ENCODE measurements at places on chromosomes 16 and 17. TPM values are rescaled to one million over a fixed set of nuclear protein-coding genes. Genes with fewer than 3 reads are reported as not detected.

Gene LHX1
- total RNA-seq = 0.22 TPM

Gene CCL7
- total RNA-seq = not detected

Gene ZNF646
- 29.2 TPM for total RNA-seq

Gene KCNH6
- 2.3 TPM for total RNA-seq

Gene KRTAP9-8
- total RNA-seq = not detected

Gene SREBF1
- total RNA-seq = 81.9 TPM

DNA sequence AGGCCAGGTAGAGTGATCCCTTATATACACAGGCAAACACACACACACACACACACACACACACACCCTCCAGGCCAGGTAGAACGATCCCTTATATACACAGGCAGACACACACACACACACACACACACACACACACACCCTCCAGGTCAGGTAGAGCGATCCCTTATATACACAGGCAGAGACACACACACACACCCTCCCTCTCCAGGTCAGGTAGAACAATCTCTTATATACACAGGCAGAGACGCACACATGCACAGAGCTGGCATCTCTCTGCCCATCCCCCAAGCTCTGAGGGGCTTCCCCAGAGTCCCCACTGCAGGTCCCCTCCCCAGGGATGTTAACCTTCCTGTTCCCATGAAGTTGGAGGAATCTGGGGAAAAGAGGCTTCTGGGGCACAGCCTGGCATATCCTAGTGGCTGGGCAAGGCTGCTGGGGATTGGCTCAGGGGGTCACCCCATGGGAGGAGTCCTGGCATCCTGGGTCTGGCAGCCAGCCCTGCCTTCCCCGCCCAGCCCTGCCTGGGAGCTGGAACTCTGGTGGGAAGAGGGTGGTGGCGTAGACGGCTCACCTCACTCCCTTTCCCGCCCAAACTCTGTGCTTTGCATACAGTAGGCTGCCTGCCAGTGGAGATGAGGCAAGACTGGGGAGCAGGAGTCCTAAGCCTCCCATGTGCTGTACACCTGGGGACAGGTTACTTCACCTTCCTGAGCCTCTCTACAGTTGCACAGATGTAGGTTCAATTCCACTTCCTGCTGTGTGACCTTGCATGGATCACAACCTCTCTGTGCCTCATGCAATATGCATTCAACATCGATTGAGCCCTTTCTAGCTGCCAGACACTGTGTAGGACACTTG, 41.8 kb downstream of the TEKT5 start:
- DNase-seq = peak; percentile 64
- H3K4me3 ChIP-seq = no peak overlapping the region
- no peaks in the 10 kb centered on the region for H3K36me3 ChIP-seq
- no peaks in the 10 kb centered on the region for H3K4me1 ChIP-seq

GRCh38 chr16:30395992-30396585, 869 bp downstream of the ZNF48 start:
- H3K27me3 ChIP-seq = no peaks in the 10 kb centered on the region
- no peak overlapping the region for H3K27ac ChIP-seq
- peaks cover 20% of the 10 kb centered on the region for H3K36me3 ChIP-seq
- H3K4me3 ChIP-seq = peak overlapping the region; percentile 90
- no peaks in the 10 kb centered on the region for H3K4me1 ChIP-seq

DNA sequence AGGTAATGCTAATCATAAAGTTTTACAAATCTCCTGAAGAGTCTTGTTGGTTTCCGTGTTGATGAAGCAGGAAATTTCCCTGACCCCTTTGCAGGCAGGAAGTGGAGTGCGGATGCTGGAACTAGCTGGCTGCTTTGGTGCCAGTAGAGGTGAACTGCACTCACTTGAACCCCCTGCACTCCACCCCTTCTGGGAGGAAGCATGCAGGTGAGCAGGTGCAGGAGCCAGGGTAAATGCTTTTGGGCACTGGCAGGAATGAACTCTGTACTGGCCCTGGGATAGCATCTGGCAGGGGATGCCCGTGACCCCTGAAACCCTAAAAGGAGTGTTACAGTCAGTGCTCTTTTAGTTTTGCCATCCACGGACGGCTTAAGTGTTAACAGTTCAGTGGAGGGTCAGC, 430.4 kb downstream of the WWOX start:
- H3K4me1 ChIP-seq = no peaks in the 10 kb centered on the region
- H3K4me3 ChIP-seq = no peak overlapping the region
- H3K27me3 ChIP-seq = no peaks in the 10 kb centered on the region
- no peaks in the 10 kb centered on the region for H3K36me3 ChIP-seq
- no peak for DNase-seq

- no peak overlapping the region for H3K4me3 ChIP-seq
- no peaks in the 10 kb centered on the region for H3K27me3 ChIP-seq
- no peak for DNase-seq
- H3K4me1 ChIP-seq = no peaks in the 10 kb centered on the region
These were observed 314.5 kb upstream of the KCNJ16 start for GRCh38 chr17:69760562-69760961.

DNA sequence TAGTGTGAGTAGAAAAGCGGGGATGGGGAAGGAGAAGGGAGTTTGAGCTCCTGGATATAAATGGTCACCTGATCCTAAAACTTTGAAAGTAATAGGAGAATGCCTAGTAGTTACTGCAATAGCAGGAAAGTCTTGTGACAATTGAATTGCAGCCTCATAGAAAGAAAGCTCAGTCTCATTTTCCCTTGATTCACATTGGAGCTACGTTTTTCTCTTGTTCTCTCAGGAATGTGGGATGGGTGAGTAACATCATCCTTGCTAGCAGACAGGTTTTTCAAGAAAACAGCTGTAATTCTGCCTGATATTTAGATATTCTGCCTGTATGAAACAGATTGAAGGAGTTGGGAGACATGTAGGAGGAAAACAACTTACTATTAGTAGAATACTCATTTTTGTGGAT, 25.3 kb downstream of the SF3B3 start:
- no peaks in the 10 kb centered on the region for H3K4me1 ChIP-seq
- H3K36me3 ChIP-seq = peaks cover 86% of the 10 kb centered on the region
- no peaks in the 10 kb centered on the region for H3K27me3 ChIP-seq
- H3K4me3 ChIP-seq = no peak overlapping the region

GRCh38 chr16:89150090-89150835, 21.3 kb upstream of the CDH15 start:
- peaks cover 54% of the 10 kb centered on the region for H3K36me3 ChIP-seq
- no peak overlapping the region for H3K27ac ChIP-seq
- H3K4me3 ChIP-seq = no peak overlapping the region
- no peaks in the 10 kb centered on the region for H3K27me3 ChIP-seq
- no peaks in the 10 kb centered on the region for H3K4me1 ChIP-seq

DNA sequence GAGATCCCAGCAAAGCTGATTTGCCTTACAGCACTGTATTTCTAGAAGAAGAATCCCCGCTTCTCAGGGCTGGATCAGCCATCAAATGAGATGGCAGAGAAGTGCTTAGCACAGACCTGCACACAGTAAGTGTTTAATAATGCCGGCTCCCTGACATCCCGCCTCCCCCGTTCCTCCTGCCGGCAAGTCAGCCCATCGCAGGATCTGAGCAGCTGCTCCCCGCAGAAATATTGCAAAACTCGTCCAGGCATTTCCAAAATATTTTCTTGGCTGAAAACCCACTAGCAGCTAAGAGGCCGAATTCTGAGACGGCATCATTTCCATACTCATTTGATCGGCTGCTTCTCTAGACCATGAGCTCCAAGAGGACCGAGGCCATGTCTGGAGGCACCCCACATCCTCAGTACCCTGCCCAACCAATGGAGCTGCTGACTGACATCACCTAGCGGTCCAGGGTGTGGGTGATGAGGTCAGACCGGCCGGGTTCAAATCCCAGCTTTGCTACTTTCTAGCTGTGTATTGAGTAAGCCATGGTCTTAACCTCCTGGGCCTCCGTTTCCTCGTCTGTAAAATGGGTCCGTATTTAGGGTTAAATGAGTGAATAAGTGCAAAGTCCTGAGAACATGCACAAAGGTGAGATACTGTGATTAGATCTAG, 251.5 kb downstream of the KATNIP start:
- no peaks in the 10 kb centered on the region for H3K27me3 ChIP-seq
- no peak for DNase-seq
- H3K4me3 ChIP-seq = no peak overlapping the region
- peaks cover 3% of the 10 kb centered on the region for H3K4me1 ChIP-seq
- no peak overlapping the region for H3K27ac ChIP-seq
- H3K36me3 ChIP-seq = no peaks in the 10 kb centered on the region

GRCh38 chr17:40936976-40937375, 470 bp downstream of the KRT23 start:
- no peak overlapping the region for H3K27ac ChIP-seq
- H3K27me3 ChIP-seq = no peaks in the 10 kb centered on the region
- H3K4me3 ChIP-seq = no peak overlapping the region
- H3K4me1 ChIP-seq = no peaks in the 10 kb centered on the region
- DNase-seq = peak; percentile 47

DNA sequence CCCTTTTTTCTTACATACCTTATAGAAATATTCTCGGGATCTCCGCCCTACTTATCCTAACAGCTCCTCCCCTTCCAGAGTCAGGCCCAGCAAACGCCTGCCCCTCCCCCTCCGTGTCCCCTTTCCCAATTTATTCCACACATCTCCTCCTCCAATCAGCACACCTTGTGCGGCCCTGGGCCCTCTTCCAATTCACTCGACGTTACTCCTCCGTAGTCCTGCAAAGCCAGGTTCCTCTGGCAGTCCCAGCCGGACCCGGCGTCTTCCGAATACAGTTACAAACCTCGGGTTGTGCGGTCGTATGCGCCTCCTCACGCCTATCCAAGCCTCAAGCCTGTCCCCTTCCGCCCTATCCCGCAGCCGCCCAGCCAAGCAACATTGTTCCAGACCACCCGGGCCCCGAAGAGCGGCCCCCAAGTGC, 677 bp downstream of the CBX1 start:
- H3K27ac ChIP-seq = peak overlapping the region; percentile 57
- no peaks in the 10 kb centered on the region for H3K27me3 ChIP-seq
- peak; percentile 90 for DNase-seq
- peaks cover 2% of the 10 kb centered on the region for H3K36me3 ChIP-seq
- peak overlapping the region; percentile 81 for H3K4me3 ChIP-seq
